ENCODE measurements at places on chromosomes 2 and 18.

GRCh38 chr2:6635296-6635695, 230.4 kb downstream of the CMPK2 start:
- H3K4me3 ChIP-seq: no peak overlapping the region
- no peaks in the 10 kb centered on the region for H3K36me3 ChIP-seq
- H3K27ac ChIP-seq: no peak overlapping the region
- peaks cover 6% of the 10 kb centered on the region for H3K4me1 ChIP-seq

- H3K36me3 ChIP-seq: no peaks in the 10 kb centered on the region
- no peak for DNase-seq
- no peak overlapping the region for H3K4me3 ChIP-seq
- H3K4me1 ChIP-seq: no peaks in the 10 kb centered on the region
These were observed 830.4 kb downstream of the DCDC2C start for GRCh38 chr2:4533806-4534205.

GRCh38 chr2:238922435-238922834, 74.5 kb downstream of the TWIST2 start:
- no peak overlapping the region for H3K4me3 ChIP-seq
- peaks cover 11% of the 10 kb centered on the region for H3K4me1 ChIP-seq
- no peaks in the 10 kb centered on the region for H3K36me3 ChIP-seq
- DNase-seq: no peak
- peaks cover 9% of the 10 kb centered on the region for H3K27me3 ChIP-seq

DNA sequence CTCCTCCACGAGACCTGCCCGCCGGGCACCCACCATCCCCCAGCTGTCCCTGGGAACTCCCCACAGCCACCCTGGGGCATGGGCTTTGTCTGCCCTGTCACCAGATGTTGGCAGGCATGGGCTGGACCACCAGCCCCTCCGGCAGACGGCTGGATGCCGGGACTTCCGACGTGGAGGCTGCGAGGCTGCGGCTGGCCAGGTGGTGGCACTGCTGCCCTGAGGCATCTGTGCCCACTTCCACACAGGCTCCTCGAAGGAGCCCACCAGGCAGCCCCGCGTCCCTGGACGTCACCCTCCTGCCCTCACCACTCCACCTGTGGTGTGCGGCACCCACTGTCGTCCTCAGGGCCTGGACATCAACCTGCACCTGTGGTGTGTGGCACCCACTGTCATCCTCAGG, 319.9 kb upstream of the SALL3 start:
- H3K4me3 ChIP-seq: no peak overlapping the region
- no peaks in the 10 kb centered on the region for H3K4me1 ChIP-seq
- peaks cover 2% of the 10 kb centered on the region for H3K36me3 ChIP-seq
- DNase-seq: no peak

GRCh38 chr18:27778925-27779324, 398.0 kb downstream of the CDH2 start:
- no peak for DNase-seq
- no peaks in the 10 kb centered on the region for H3K4me1 ChIP-seq
- no peak overlapping the region for H3K27ac ChIP-seq
- H3K36me3 ChIP-seq: no peaks in the 10 kb centered on the region
- H3K27me3 ChIP-seq: no peaks in the 10 kb centered on the region

- DNase-seq: no peak
- no peaks in the 10 kb centered on the region for H3K27me3 ChIP-seq
- H3K36me3 ChIP-seq: peaks cover 27% of the 10 kb centered on the region
- peaks cover 23% of the 10 kb centered on the region for H3K4me1 ChIP-seq
- peak overlapping the region; percentile 60 for H3K27ac ChIP-seq
- no peak overlapping the region for H3K4me3 ChIP-seq
These were observed 46.2 kb downstream of the PUM2 start for GRCh38 chr2:20304411-20304810.

DNA sequence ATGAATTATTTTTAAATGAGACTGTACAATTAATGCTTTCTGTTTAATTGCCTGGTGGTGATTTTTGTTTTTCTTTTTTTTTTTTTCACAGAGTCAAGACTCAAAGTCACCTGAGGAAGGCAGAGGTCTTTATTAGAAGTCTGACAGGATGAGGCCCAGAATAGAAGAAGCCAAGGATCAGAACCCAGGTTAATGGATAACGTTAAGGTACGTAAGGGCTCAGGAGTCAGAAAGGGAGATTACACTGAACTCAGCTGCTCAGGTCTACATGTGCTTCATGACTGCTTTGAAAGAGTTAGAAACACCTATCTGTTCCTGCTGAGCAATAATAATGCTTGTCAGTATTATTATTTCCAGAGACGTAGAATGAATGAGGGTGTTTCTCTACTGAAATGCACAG, 196.5 kb downstream of the LRATD1 start:
- no peak for DNase-seq
- H3K36me3 ChIP-seq: no peaks in the 10 kb centered on the region
- H3K27ac ChIP-seq: no peak overlapping the region
- H3K4me1 ChIP-seq: no peaks in the 10 kb centered on the region
- H3K27me3 ChIP-seq: no peaks in the 10 kb centered on the region
- H3K4me3 ChIP-seq: no peak overlapping the region

- H3K4me1 ChIP-seq: no peaks in the 10 kb centered on the region
- H3K27me3 ChIP-seq: no peaks in the 10 kb centered on the region
- no peaks in the 10 kb centered on the region for H3K36me3 ChIP-seq
These were observed 5.4 kb downstream of the AGXT start for GRCh38 chr2:240873805-240874714.

DNA sequence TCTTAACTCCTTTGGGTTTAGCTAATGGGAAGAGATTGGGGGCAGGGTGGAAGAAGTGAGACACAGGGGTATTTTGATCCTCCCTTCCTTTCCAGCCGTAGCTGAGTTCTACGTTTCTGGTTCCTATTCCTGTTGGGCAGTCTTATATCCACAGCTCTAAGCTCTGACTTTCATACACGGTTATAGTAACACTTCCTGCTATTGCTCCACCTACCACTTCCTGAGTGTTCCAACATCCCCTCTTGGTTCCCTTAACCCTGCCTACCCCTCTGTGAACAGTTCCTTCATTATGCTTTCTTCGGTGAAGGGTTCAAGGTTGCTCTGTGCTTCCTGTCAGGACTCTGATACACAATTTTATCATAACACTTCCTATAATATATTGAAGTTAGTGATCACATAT, 205.1 kb downstream of the DNAH7 start:
- no peak for DNase-seq
- no peak overlapping the region for H3K4me3 ChIP-seq
- peaks cover 15% of the 10 kb centered on the region for H3K4me1 ChIP-seq
- no peaks in the 10 kb centered on the region for H3K36me3 ChIP-seq
- no peaks in the 10 kb centered on the region for H3K27me3 ChIP-seq

- no peak for DNase-seq
- peak overlapping the region; percentile 64 for H3K27ac ChIP-seq
- H3K4me1 ChIP-seq: peaks cover 20% of the 10 kb centered on the region
- no peaks in the 10 kb centered on the region for H3K27me3 ChIP-seq
These were observed 160.6 kb downstream of the METTL4 start for GRCh38 chr18:2410688-2411087.

DNA sequence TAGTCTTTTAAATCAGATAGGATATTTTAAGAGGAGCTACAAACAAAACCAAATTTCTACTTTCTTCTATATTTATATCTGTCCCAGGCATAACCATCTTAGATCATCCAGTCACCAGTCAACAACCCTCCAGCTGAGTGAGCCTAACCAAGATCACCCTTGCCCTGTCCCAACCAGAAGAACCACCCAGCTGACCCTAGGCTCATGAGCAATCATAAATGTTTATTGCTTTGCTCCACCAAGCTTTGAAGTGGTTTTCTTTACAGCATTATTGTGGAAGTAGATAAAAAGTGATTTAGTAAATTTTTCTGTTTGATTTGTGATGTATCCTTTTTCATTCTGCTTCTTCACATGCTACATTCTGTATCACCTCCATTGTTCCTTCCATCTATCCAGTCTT, 167.2 kb upstream of the PIEZO2 start:
- DNase-seq: no peak
- H3K36me3 ChIP-seq: no peaks in the 10 kb centered on the region
